ENCODE measurements at places on chromosomes 7 and 10.
A peak's percentile ranks its signal among the peaks of the same experiment; 100 is the strongest.

DNA sequence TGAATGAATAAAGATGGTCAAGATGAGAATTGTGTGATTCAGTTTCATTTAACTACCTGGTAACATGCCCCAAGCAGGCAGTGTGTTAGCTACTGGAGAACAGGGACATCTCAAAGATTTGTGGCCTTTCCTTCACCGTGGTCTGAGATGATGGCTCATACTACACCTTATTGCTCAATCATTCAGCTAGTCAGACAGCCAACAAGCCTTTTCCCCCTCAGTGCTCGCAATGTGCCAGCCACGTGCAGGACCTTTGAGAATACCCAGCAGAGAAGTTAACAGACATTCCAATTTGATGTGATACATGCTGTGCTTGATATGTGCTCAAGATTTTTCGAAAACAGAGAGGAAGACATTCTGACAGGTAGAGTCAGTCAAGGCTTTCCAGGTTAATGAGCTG, 562.8 kb downstream of the SUGCT start:
- DNase-seq: no peak

- DNase-seq: no peak
Observed at GRCh38 chr7:11026452-11027359, 53.0 kb downstream of the PHF14 start.

DNA sequence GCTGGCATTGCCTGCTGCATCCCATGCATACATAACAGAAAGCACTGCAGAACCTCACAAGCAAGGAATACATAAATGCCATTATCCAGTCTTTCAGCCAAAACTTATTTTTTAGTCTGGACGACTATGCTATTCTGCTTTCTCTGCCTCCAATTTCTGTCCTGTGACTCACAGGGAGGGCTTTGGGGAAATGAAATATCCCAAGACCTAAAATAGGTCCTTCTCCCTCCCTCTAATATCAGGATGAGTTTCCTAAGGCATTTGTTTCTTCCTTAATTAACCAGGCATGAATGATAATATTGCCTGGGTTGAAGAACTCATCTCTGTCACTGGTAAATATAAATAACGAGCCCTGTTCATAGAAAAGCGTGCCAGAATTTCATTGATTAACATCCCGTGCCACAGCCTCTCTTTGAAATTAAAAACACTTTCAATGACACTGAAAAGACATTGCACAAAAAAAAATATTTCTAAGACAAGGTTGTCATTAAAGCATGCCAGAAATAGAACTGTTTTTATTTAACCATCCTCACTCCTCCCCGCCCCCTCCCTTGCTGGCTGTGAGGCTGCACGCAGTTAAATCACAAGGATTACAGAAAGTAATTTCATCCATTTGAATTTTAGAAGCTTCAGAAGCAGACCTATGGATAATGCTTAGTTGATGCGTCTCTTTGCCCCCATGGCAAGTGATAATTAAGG, 103.0 kb upstream of the ANKRD1 start:
- no peak for DNase-seq

DNA sequence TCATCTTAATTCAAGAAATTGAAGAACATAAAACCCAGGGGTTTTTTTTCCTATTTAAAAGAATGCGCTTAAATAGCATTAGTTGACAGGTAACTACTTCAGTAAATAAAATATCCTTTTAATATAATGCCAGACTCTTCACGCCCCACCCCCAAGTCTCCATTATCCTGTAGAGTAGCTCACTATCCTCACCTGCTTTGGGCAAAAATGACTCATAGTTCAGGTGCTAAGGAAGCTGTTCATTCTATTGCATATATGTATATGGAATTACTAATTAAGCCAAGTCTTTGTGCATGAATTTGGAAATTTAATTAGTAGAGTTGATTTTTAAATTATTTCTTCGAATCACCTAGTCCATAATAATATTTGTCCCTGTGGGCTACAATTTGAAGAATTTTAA, 656.8 kb upstream of the ANKRD30A start:
- DNase-seq: no peak

- no peak for DNase-seq
Observed at GRCh38 chr7:118252087-118252486, 27.6 kb downstream of the ANKRD7 start.

DNA sequence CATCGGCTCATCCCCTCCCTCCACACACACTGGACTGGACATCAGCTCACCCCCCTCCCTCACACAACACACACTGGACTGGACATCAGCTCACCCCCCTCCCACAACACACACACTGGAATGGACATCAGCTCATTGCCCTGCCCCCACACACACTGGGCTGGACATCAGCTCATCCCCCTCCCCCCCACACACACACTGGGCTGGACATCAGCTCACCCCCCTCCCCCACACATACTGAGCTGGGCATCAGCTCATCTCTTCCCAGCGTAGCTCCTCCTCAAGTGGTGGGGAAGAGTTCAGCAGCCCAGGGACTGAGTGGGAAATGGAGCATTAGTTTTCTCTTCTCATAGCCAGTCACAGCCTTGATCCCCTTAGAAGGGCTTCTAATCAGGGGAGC, 58.1 kb upstream of the WDR11 start:
- DNase-seq: no peak

DNA sequence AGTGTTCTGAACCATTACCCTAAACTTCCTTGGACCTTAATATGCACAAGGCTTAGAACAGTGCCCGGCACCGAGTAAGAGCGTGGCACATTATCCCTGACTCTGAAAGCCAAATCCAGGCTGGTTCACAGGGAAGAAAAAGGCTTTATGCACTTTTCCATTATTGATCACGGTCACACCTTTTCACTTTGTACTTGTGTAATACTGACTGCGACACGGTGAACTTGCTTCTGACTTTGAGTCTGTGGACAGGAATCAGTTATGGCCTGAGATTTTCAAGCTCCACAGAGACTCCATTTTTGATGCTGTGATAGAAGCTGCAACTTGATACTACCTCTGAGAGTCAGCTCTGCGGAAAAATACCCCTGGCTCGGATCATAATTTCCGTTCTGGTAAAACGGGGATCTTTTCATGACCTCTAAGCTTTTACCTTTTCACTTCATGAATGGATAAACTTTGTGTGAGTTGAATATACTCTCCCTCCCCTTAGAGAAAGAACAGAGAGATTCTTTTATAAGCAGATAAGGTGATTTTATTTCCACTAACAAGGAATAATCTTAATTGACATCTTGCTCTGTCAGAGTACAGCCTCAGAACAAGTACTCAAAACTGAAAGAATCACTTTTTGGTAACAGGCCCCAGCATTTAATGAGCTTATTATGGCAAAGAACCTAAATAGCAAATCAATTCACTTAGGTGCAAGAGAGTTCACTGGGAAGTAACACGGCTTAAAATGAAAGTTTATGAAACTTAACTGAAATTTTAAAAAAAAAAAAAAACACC, 88.8 kb downstream of the ELMO1 start:
- no peak for DNase-seq

- DNase-seq: no peak
Observed at GRCh38 chr10:128050936-128051335, 75.3 kb downstream of the MKI67 start.

DNA sequence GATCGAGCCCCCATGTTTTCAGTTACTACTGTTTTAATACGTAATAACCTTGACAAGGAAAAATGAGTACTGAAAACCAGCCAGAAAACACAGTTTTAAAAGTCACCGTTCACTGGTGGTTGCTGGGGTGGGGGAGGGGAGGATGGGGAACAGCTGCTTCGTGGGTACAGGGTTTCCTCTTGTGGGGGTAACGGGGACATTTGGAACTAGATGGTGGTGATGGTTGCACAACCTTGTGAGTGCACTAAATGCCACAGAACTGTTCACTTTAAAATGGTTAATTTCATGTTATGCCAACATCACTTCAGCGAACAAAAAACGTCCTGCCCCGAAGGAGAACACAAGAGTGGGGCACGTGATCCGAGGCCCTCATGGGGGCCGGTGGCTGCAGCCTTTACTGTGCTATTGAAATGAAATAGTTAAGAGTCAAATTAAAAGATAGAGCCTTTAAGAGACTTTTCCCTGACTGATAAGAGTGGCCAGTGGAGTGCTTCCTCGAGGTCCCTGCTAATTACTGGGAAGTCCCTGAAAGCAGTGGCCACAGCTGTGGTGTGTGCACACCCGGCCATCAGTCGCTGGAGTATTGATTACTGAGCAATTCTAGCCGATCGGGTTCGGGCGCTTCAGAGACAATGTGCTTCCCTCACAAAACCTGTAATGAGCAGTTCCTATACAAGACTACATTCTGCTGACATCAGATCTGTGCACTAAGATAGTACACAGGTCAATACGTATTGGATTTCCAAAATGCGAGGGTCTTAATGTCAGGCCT, 80.3 kb downstream of the EBF3 start:
- DNase-seq: no peak

DNA sequence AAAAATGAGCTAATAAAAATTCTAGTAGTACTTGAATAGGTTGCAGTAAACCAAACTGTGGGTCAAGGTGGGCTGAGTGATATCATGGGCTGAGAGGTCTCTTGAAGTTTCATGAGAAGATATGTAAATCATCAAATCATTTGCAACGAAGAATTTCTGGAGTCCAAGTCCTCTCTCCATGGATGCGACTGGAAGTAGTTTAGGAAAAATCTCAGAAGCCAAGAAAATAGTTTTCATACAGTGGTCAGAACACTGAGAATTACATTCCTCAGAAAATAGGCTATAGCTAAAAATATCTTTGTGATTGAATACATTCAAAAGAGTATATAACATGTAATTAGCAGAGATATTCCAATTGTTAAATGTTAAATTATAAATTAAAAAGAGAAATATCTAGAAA, 3.6 kb upstream of the IFIT1 start:
- no peak for DNase-seq

- no peak for DNase-seq
Observed at GRCh38 chr7:15303357-15303756, 258.5 kb downstream of the AGMO start.

- no peak for DNase-seq
Observed at GRCh38 chr7:179948-180694, 12.2 kb upstream of the FAM20C start.

- DNase-seq: no peak
Observed at GRCh38 chr10:128013626-128014025, 106.7 kb downstream of the PTPRE start.

- no peak for DNase-seq
Observed at GRCh38 chr10:117720931-117721835, 178.6 kb downstream of the EMX2 start.

- no peak for DNase-seq
Observed at GRCh38 chr10:7481368-7481765, 70.5 kb upstream of the SFMBT2 start.

DNA sequence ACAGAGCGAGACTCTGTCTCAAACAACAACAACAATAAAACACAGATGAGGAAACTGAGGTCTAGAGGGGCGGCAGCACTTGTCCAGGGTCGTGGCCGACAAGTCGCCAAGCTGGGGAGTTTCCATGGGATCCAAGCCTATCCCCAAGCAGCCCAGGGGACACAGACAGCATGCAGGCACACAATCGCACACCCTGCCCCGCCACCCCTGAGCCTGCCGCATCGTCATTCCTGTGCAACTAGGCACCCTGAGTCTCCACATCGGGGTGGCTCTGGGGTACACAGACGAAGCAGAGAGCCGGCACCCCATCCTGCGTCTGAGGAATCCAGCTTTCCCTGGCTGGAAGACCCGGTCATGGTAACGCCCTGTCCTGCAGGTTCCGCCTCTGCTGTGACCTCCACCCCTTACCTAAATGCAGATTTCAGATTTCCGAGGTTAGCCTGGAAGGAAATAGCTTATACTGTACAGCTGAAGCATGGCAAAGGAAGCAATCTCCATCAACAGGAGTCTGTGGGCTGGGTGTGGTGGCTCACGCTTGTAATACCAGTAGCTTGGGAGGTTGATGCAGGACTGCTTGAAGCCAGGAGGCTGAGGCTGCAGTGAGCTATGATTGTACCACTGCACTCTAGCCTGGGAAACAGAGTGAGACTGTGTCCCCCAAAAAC, 136.1 kb upstream of the TNRC18 start:
- no peak for DNase-seq

- DNase-seq: no peak
Observed at GRCh38 chr10:31698181-31698830, 230.3 kb downstream of the ARHGAP12 start.

DNA sequence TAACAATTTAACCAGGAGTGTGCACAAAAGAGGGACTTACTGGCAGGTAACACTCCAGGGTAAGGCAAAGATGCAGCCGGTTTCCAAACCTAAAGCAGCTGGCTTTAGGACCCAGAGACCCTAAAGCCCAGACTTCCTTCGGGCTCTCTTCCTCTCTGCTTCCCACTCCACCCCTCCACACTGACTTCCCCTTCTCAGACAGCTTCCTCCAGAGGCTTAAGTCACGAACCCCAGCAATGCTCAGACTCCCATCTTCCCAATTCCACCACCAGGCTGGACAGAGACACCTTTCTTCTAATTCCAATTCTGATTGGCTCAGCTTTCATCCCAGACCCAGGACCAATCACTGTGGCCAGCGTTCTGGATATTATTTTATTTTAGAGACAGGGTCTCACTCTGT, 24.8 kb downstream of the STYXL1 start:
- no peak for DNase-seq

GRCh38 chr7:1360521-1360971, 98.7 kb downstream of the MICALL2 start:
- no peak for DNase-seq

DNA sequence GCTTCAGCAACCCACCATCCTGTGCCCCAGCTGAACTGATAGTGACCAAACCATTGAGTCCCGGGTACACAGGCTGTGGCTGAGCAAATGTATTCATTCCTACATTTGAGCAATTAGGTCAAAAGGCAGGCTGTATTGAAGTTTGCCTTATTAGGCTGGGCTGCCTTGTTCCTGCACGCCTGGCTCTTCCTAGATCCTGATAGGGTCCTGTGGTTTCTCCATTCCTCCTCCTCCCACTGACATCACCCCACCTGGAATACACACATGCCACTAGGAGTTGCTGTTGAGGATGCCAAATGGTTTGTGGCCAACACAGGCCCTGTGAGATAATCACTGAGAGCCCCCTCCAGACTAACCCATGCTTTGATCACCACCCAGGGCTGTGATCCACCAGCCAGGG, 66.4 kb upstream of the FGFR2 start:
- no peak for DNase-seq

GRCh38 chr7:27184337-27185012, 557 bp downstream of the HOXA11 start:
- no peak for DNase-seq

DNA sequence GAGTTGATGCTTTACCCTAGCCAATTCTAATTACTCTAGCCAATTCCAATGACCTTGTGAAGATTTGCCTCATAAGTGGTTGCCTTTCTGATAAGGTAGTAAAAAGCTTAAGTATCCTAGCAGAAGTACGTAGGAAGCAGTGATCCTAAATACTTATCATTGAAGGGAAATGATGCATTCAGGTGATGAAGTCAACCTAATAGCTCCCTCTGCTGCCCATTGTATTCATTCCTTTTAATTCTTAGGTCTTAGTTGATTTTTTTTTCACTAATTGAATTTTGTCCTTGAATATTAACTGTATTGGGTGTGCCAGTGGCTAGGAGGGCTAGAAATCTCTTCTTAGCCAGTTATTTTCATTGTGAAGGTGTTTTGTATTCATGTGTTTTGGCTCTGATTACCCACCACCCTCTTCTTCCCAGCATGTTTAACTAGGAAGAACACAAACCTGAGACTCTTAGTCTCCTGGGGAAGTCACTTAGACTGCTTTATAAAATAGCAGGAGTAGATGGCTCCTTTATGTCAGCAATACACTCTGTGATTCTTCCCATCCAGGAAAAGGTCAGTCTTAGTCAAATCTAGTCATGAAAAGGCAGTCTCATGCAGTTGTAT, 46.3 kb downstream of the PLEKHA8 start:
- DNase-seq: peak; percentile 54
